ENCODE measurements at places on chromosomes 12 and 14.

DNA sequence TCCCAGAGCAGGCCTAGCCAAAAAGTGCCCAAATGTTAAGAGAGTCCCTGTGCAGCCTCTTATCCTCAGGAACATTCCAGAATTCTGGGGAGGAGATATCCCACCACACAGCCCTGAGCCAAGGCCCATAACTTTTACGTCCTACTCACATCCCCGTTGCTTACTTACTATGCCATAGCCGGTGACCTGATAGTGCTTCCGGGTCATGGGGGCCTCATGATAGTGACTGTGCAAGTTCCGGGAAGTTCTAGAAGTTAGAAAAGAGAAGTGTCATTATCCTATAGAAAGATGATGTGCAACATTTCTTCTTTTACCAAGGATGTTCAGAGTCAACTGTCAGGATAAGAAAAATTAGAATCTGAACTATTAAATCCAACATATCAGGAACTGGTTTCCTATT lies 15.6 kb upstream of the NGB start:
- DNase-seq, result no peak

DNA sequence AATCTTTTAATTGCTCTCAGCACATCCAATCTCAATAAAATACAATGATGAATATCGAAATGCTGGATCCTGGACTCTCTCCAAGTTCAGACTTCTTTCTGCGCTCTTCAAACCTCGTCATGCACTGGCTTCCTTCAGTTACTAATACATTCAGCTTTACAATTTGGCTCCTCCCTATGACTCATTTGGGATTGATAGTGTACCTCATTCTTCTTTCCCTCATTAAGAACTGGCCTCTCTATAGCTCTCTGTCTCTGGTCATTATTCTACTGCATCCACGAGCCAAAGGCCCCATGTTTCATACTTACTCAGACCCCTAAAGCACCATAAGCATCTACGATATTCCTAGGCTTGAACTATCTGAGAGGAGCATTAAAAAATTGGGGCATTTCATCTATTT lies 4.9 kb downstream of the TSPAN8 start:
- no peak for DNase-seq

DNA sequence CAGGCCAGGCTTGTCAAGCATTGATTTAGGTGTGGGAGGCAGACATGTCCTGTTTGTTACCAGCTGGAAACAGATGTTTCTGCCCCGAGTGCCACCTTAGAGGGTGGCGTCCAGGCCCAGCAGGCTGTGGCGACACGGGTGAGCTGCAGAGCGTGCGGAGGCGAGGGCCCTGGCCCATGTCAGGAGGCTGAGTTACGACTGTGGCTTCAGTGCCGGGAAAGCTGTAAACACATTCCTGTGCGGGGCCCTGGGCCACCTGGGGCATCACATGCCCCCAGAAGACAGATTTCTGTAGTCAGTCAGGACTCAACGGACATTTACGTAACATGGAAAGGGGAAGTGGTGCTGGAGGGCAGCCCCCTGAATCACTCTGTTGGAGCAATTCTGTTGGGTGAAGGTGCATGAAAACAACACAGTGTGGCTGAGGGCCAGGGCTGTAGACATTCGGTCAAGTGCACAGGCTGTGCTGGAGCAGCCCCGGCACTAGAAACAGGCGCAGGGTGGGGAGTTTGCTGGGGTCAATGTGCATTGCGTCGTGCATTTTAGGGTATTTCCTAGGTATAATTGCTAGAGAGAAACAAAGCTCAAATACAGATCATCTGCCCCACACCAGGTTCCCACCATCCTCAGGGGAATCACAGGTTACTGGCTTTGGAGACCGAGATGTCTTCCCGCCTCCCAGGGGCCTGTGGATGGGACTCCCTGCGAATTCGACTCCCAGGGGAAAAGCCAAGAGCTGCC lies 291.8 kb downstream of the TMEM121 start:
- DNase-seq, result no peak

DNA sequence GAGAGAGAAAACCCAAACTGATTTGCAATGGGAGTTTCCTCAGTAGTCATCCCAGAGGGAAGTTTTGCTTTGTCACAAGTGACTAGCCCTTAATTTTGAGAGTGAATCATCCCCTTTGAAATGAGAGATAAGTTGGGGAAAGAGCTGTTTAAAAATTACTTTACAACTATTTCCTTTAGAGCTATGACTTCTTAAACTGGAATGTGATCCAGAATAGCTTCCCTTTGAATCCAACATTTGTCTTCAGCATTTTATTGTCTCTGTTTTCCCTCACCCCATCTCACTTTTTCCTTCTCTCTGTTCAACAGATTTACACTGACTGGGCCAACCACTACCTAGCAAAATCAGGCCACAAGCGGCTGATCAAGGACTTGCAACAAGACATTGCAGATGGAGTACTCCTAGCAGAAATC lies 109.3 kb downstream of the NAV3 start:
- no peak for DNase-seq

GRCh38 chr12:27534765-27535161 lies 10.8 kb downstream of the PPFIBP1 start:
- no peak for DNase-seq

DNA sequence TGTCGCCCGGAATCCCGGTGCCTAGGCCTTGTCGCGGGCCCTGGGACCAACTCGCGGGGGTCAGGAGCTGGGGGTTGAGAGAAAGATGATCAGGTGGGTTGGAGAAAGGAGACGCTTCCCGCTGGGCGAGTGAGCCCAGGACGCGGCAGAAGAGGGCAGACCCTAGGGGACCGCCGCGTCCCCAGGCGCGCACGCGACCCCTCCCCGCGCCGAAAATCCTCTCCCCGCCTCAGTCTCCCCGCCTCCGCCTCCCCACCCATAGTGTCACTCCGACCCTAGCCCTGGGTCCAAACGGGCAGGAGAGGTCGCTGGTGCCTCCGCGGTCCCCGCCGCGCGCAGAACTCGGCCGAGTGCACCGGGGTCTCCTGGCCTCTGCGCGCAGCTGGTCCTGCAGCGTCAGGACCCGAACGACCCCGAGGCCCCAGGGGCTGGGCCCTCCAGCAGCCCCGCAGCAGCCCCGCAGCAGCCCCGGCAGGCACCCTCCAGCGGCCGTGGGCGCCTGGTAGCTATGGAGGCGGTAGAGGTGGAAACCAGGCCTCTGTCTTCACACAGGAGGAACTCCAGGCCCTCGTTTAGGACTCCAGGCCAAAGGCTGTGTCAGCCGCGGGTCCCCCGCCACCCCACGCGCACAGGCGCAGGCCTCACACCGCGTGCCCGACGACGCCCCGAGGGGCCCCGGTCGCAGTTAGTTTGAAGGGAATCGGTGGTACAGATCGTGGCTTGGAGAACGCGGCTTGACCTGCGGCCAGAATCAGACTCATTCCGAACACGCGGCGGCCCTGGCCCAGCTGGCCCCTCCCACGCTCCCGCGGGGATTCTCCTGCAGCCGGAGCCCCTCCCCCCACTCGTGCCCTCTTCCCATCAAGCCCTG lies 60.1 kb upstream of the EIF5 start:
- DNase-seq, result no peak

GRCh38 chr12:108594960-108595710 lies 2.7 kb downstream of the TMEM119 start:
- no peak for DNase-seq

DNA sequence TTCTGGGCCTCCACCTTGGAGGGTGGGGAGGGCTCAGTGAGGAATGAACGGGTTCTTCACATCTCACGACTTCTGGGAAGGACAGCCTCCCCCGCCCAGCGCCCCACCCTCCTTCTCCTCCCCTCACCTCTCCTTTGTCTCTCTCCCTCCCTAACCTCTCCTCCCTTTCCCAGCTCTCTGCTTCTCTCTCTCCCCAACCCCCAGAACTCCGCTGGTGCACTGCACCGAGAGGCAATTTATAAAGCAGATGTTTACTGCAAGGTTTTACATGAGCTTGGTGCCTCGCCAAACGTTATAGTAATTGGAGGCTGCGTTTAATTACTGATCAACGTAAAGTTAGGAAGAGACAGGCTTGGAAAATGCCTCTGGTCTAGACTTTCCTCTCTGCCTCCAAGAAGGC lies 42.9 kb upstream of the FAM222A start:
- no peak for DNase-seq

DNA sequence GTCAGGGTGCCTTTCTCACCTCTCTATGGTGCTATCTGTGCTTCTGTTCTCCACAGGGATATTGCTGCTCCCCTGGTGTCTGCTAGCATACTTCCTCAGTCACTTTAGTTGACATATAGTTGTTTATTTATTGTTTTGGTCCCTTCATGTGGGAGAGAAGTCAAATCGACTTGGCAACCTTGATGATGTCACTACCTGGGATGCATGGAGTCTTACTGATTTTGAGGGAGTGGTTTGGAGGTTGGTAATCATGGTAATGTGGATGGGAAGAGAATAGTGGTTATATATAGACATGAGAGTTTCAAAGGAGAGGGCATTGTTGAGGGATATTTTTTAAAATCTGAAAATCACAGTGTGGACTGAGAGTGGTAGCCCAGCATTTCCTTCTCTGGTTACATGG lies 73.6 kb upstream of the FBXO33 start:
- no peak for DNase-seq

DNA sequence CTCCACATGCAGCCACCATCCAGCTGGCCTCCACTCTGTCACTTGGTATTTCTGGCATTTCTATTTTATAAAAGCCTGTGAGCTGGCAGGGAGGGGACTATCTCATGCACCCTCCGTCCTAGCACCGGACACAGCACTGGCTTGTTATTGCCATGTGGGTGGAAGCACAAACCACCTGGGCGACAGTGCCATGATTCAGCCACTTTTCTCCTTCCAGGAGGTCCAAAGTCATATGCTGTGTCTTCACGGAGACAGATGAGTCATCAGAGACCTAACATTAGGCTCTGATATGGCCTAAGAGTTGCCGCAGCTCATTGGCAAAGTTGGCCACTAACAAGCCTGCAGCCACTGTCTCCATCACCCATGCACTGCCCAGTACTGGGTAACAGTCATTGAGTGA lies 1123.0 kb downstream of the VRK1 start:
- DNase-seq, result no peak

GRCh38 chr12:6052940-6053329 lies 71.5 kb downstream of the VWF start:
- DNase-seq, result no peak

- no peak for DNase-seq
These were observed 2.8 kb upstream of the CLEC9A start for GRCh38 chr12:10027721-10028120.

DNA sequence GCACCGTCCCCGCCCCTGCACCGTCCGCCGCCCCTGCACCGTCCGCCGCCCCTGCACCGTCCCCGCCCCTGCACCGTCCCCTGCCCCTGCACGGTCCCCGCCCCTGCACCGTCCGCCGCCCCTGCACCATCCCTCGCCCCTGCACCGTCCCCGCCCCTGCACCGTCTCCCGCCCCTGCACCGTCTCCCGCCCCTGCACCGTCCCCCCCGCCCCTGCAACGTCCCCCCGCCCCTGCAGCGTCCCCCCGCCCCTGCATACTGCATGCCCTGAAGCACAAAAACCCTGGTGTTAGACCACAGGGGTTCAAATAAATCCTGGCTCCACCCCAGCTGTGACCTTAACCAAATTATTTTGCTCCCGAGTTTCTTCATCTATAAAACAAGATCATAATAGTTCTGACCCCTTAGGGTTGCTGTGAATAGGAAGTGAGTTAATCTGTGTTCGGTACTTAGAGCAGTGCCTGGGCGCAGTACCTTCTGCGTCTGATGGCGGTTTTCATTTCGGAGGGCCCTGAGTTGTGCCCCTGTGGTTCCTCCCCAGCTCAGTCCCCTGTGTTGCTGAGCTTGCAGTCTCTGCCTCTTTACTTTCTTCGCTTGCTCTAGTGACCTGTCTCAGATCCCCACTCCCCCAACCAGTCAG lies 38.1 kb downstream of the ESRRB start:
- DNase-seq, result no peak

DNA sequence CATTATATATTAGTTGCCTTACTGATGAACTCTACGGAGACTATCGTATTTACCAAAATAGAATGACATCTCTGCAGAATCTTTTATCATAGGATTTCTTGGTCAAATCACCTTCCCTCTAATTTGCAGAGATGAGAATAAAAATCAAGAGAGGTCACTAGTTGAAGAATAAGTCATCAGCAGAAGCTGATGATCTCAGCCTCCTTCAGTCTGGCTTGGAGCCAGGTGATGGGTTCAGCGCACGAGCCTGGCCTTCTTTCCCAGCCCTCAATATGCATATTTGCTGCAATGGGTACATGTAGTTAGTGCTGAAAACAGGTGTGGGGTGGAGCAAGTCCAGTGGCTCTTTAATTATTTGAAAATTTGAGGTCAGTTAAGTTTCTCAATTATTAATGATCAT lies 19.2 kb upstream of the EMP1 start:
- no peak for DNase-seq

DNA sequence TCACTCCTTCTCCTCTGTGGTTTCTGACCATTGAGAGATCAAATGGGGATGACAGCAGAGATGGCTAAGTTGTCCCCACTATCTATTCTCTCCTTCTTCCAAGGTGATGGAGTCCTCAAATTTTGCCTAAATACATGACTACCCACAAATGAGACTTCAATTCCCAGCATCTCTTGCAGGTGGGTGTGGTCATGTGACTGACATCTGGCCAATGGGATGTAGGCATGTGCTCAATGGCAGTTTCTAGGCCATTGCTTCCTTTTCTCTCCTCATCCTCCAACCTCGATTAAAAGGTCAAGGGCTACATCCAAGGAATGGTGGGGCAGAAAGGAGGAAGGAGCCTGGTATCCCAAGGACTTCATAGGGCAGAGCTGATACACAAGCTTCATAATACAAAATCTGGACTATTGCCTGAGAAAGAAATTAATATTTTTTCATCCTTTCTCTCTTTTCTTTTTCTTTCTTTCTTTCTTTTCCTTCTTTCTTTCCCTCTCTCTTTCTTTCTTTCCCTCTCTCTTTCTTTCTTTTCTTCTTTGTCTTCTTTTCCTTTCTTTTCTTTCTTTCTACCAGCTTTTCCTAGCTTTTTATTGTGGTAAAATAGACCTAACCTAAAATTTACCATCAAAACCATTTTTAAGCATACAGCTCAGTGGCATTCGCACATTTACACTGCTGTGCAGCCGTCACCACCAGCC lies 100.9 kb upstream of the PRB2 start:
- DNase-seq, result no peak

- DNase-seq, result no peak
These were observed 6.7 kb upstream of the BATF start for GRCh38 chr14:75515629-75515996.

DNA sequence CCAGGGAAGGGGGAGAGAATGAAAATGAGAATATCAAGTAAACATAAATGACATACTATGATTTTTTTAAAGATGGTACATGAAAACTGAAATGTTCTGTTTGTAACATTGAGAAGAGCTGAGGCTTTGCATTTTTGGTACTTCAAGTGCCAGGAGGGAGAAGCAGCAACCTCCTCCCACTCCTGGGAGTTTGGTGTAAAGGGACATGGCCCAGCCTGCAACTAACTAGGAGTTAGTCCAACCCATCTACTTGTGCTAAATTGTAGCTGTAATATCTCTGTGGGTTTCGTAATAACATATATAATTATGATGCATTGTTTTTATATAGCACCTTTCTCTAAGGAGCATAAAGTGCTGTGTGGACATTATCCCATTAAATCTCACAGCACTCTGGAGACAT lies 517.5 kb downstream of the NELL2 start:
- DNase-seq, result no peak

GRCh38 chr14:88272390-88273269 lies 50.4 kb downstream of the KCNK10 start:
- DNase-seq, result no peak
